ENCODE measurements at places on chromosomes 6 and 20.

DNA sequence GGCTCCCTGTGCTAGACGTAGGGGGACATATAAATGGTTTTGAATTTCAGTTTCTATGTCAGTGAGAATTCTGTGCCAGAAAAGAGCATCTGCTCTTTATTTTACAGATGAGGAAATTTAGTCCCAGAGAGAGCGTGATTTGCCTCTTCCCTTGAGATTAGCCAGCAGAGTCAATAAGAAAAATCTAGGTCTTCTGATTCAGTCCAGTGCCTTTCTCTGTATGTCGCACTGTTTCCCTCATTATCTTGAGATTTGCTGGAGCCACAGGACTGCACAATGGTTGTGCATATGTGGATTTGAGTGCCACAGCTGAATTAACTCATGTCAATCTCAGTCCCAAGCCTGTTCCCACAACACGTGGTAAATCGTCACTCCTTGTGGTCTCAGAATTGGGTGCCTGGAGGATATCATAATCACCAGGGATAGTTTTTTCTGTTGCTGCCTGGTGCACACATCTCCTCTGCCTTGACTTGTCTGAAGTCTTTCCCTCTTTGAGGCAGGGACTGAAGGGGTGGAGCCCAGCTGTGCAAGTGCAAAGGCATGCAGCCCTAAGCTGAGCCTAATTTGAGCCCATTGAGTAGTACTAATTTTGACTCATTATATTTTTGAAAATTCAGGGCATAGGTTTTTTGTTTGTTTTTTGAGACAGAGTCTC is 276.7 kb downstream of the SOX4 start:
- no peak for DNase-seq

DNA sequence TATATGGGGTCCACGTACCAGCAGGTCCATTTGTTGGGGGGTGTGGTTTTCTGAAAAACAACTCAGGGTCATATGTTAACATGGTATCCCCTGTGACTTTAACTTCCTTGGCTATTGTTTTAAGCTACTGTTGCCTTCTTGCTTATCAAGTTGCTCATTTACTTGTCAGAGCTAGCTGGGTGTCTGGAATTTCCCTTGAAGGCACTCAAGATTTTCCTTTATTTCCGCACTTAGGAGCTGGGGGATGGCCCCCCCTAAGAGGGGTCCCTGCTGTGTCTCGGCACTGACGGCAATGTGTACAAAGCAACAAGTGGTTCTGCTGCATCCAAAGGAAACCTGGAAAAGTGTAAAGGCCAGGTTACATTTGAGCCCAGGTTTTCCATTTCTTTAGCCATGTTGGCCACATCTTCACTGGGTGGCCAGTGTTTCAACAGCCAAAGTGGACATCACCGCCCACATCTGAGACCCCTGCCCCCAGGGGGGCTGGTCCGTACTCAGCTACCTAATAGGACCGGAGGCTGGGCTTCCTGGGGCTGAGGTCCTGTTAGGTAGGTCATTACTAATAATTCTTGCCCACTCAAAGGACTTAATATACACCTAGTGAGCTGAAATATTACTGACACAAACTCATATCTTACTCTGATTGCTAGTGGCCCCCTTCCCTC is 24.8 kb upstream of the SYNDIG1 start:
- DNase-seq, result no peak

DNA sequence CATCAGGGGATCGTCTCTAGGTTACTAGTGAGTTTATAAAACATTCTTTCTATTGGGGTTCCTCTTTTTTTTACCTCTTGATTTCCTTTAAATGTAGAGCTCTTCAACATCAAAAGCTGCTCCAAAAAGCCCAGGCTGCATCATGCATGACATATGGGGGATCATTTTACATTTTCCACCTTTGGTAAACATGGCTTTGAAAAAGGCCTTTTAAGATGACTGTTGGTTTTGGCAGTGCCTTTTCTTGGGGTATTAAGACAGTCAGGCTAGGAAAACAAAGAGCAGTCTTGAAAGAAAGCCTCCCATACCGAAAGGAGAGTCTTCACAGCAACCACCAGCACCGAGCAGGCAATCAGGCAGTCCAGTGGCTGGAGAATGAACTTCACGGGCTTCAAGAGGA is 73.2 kb downstream of the NPEPL1 start:
- no peak for DNase-seq

DNA sequence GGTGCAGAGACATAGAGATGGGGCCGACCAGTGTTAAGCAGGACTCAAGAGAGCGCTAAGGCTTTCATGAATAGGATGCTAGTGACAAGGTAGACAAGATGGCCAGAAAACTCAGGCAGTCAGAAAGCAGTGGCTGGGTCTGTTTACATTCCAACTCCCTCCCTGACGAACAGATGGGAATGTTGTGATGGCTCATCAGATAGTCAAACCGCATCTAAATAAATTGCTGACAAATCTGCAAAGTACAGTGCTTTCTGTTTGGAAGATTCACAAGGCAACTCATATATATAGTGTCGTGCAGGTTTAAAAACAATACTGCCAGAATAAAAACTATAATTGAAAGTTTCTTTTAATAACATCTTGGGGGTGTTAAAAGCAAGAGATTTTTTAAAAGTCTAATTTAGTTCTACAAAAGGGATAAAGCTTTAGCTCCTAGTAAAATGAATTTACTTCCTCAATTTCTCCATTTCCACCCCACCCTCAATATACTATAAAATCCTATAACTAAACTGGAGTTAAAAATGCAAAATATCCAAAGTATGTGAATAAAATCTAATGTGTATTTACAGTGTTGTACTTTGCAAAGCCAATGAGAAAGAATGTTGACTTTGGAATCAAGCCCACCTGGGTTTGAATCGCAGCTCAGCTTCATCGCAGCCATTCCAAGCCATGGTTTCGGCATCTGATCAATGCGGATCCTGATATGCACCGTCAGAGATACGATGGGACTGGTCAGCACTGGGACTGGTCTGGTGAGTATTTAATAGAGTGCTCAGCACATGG is 247.3 kb upstream of the PDE10A start:
- DNase-seq, result no peak

DNA sequence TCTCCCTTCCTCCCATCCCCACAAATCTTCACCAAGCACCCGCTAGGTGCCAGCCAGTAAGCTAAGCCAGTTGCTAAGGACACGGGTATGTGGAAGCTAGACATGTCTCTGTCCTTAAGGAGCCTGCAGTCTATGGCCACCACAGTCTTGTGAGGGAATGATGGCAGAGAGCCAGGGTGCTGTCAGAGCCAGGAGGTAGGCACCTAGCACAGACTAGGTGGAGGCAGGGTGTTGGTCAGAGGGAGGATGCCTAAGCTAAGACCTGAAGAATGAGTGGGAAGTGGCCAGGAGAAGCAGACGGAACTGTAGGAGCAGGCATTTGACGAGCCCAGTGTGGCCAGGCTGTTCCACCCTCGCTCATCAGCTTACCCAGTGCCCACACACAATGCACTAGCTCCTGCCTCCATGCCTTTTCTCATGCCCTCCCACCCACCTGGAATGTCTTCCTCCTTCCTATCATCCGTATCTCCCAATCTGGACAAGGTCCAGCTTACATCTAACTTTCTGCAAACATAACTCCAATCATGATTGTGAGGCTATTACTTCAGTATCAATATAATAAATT is 125.6 kb downstream of the FOXC1 start:
- DNase-seq, result no peak

- DNase-seq, result peak; percentile 67
Observed at GRCh38 chr20:51661609-51662178, 106.5 kb downstream of the ATP9A start.

GRCh38 chr6:134295953-134296553 is 21.9 kb downstream of the SGK1 start:
- no peak for DNase-seq

DNA sequence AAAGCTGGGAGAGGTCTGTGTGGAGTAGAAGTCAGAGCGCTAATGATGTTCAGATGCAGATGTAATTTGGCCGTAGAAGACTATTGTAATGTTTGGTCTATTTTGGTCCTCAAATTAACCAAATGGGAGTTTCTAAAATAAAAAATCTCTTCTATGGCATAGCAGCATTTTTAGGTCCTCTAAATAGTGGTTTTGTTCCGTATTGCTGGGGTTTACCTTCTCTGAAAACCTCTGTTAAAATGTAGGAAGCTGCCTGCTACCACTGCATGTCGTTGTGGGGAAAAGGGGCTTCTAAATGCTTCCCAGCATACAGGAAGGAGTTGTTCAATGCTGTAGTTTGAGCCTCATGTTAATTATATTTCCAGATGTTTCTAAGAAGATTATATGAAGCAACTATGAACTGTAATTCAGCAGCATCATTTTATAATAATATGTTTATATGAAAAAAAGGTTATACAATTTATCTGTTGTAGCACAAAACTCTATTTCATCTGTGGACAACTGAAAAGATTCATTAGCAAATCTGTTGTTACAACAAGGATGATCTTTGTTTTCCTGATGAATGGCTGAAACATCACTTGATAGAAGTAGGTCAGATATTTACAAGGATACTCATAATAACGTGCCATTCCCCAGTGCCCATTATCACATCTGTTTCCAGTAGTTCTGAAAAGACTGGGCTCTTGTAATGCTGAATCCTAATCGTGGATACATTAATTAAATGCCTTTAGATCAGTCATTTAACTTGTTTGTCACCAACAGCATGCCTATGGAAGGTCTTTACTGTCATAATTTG is 256.6 kb downstream of the TBC1D7 start:
- DNase-seq, result no peak

DNA sequence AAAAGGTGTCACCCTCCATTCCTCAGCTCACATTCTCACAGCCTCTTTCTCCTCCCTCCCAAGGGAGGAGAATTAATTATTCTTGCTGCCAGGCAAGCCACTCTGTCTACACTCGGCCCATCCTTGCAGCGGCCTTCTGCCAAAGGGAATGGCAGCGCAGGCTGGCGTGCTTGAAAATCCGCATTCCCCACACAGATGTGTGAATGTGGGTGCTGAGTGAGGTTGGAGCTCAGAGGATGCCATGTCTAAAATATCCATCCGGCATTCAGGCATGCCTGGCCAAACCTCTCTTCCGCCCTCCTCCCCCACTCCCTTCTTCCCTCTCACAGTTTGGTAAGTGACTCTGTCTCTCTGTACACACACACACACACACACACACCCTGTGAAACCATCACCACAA is 27.7 kb downstream of the PNPLA1 start:
- no peak for DNase-seq

DNA sequence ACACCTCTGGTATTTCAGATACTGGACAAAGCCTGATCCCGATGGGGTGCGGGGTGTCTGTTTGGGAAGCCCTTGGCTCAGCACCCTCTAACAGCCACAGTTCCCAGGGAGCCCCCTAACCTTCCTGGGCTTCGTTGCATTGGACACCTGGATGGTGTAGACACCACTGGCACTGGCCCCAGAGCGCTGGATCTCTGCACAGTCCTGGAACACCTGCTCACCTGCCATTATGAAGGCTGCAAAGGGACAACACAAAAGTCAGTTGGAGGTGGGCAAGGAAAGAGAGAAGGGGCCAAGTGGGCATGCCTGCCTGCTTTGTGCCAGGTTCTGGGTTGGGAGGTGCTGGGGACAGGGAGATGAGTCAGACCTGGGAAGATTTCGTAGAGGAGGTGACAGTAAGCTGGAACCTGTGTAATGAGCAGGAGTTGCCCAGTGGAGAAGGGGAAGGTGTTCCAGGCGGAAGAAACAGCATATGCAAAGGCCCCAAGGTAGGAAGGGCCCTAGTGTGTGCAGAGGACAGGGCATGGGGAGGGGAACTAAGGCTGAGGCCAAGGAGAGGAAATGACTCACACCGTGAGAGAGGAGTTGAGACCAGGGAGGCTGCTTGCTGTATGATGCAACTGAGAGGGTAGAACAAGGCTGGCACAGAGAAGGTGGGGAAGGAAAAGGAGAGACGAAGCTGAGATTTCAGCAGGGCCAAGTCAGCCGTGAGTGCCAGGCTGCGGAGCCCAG is 34.9 kb downstream of the ANGPT4 start:
- peak; percentile 9 for DNase-seq

DNA sequence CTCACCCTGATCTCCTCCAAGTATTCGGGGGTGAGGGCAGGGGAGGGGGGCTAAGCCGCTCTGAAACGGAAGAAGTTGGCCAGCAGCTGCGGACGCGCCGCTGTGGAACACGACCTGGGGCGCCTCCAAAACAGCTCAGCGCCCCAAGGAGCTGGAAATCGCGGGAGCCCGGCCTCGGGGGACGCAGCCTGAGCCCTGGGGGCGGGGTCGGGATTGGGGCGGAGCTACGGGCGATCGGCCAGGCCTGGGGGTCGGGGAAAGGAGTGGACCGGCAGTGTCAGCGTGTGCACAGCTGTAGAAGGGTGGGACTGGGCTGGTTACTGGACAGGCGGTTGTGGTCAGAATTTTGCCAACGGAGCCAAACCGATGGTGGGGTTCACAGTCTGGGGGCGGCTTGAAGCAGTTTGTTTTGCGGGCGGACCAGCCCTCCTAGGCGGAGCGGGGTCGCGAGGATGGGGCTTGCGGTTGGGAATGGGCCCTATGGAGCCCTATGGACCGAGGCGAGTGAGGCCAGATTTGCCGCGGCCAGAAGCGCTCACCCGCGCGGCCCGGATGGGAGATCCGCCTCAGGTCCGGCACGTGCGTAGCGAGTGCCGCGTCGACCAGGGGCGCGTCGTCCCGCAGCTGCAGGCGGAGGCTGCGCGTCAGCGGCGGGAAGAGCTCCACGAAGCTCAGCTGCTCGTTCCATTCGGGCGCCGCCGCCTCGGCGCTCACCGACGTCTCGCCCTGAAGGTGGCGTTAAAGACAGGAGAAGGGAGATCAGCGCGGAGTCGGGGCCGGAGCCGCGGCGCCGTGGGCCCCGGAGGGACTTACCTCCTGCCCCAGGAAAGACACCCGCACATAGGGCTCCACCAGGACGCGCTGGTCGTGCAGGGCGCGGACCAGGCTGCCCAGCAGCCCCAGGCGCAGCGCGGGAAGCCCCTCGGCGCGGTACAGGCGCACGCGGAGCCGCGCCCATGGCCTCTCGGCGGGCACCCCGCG is 14.3 kb upstream of the SPAG4 start:
- peak; percentile 80 for DNase-seq

GRCh38 chr6:15796844-15797243 is 134.0 kb upstream of the DTNBP1 start:
- no peak for DNase-seq

DNA sequence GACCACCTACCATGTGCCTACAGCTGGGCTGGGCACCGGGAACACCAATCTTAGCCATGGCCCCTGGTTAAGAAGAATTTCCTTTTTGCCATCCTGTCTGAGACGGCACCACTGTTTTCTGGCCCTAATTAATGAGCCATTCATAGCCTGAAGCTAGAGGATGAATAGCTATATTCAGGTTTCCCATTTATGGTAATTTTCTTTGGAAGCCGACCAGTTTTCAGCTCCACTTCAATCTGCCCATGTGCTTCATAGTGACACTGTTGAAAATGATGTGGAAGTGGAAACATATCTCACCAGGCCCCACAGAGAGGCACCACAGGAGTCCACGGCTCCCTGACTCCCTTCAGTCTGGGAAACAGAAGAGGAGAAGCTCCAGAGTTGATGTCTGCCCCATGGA is 22.6 kb upstream of the ULBP3 start:
- no peak for DNase-seq

DNA sequence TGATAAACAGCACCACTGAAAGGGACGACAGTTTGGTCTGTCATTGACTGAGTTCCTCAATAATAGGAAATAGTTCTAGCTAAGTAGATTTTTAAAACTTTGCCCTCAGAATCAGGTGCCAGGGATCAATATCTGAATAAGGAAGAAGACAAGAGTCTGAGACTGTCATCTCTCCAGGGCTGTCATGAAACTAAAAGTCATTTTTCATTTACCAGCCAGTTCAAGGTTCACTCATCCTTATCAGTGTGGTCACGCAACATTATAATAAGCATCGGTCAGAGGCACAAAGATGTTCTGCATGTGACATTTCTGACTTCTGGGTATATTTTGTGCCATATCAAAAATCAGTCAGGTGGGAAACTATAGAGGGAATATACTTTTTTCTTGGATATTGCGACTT is 52.5 kb upstream of the E2F3 start:
- no peak for DNase-seq
